Suppressor macrophage (primary cell): ENCODE measurements at places on chromosomes 3 and 15.
A peak's percentile ranks its signal among the peaks of the same experiment; 100 is the strongest.

DNA sequence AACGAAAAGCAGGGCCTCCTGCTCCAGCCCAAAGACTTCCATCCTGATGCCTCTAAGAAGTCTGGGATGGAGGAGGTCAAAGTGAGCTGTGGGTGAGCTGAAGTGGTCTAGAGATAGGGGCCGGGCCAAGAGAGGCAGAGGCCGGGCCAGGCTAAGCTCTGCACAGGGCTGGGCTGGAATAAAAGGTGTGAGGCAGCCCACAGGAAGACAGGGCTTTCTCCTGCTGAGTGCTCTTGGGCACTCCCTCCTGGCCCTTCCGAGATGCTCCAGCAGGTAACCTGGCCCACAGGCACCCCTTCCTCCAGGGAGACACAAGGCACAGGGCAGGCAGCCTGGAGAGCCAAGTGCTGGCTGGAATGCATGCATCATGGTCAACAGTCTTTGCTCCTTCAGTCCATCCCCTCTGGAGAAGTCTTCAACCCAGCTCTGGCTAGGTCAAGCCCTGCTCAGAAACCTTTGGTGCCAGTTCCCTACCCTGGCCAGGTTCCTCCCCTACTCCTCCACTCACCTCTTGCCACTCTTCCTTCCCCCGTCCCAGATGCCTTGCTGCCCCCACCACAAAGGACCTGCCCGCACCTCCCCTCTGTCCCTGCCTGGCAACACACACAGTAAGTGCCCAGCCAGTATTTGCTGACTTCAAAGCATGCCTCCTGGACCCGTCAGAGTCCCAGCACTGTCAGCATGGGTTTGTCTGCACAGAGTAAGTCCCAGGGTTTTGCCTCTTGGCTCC is 93.6 kb downstream of the SEC22A start:
- DNase-seq, result no peak

DNA sequence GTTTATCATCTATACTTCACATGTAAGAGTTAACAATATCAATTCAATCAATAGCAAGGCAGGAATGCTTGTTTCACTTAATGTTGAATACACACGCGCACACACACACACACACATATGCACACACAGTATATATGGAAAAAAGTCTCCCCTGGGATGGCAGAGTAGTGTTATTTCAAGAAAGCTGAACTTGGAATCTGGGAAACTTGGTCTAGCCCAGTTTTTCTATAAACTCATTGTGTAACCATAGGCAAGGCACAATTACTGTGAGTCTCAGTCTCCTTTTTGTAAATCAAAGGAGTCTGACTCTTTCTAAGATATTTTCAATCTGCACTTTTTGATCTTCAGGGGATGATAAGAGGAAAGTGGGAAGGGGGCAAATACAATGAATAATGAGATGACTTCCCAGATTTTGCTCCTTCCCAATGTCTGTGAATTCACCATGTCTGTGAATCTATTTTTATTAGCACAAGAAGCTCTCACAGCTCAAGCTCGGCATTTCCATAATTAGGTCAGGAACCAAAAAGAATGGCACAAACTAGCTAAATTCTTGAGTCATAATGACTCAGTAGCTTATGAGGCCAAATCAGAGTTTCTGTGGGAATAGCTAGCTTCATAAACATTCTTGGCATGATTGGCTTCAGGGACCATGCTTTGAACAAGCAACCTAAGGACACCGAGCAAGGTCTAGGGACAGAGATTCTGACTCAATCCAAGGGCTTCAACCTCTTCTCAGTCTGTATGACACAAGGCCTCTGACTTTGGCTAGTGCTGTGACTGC is 227.4 kb upstream of the DCBLD2 start:
- DNase-seq, result no peak

DNA sequence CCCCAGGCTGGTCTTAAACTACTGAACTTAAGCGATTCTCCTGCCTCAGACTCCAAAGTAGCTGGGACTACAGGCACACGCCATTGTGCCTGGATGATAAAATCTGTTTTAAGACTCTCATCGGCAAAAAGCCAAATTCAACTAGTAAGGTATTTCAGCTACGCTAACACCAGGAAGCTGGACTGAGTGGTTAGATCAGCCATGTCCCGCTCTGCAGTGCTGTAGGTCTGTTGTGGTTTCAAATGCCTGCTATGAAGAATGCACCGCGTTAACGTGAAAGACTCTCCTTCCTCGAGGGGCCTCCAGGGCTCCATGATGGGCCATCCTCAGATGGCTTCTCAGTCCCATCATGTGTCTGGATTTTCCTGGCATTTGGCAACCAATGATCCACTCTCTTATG is 70.2 kb downstream of the PCOLCE2 start:
- DNase-seq, result no peak

DNA sequence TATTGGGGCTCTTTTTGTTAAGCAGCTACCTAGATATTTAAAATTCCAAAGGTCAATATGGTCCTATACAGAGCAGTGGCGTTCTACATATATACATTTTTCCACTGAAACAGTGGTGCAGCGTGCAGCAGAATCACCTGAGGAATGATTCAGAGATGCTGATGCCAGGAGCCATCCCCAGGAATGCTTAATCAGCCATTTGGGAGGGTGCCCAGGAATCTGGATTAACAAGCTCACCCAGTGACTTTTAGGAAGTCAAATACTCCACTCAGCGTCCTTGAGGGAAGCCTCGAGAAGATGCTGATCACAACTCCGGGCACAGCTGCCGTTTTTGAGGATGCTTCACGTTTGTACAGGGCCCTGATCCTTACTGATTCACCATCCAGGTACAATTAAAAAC is 82.6 kb upstream of the ARHGEF3 start:
- no peak for DNase-seq

- no peak for DNase-seq
These were observed 121.3 kb upstream of the SMAD3 start for GRCh38 chr15:66944121-66944520.

DNA sequence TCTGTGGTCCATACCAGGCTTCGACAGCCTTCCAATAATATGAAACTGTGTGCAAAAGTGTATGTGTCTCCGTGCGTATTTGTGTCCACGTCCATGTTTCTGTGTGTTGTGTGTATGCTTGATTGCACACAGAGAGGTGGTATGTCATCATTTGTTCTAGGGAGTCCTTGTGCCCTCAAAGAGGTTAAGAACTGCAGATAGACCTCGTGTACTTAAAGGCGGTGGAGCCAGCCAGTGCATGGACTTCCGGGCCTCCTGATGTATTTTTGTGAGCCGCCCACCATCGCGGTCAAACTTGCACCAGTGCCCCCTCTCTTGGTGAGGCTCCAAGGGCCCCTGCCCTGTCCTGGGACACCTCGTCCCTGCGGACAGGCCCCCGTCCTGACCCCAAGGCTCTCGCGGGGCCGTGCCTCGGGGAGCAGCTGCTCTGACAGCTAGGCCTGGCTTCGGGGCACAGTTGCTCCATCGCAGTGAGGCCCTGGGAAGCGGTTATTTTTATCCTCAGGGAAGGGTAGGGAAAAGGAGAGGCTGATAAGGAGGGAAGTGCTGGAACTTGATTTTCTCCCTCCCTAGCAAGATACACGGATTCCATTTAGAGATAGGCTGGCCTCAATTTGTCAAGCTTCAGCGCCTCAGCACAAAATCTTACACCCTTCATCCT is 1.2 kb upstream of the RYK start:
- no peak for DNase-seq

DNA sequence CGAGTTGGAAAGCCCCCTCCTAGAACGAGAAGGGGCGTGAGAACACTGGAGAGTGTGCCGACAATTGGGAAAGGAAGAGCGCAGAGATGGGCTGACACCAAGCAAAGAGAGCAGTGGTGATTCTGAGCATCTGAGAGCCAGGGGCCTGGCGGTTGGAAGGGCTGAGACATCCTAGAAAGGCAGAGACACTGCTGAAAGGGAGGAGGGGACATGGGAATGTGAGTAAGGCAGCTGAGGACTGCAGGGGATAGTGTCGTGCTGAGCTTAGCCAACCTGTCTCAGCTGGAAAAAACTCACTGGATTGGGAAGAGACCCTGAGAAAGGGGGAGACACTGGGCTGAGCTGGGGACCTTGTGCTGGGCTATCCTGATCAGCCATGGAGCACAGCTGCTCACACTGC is 58.1 kb upstream of the SLC6A6 start:
- no peak for DNase-seq

DNA sequence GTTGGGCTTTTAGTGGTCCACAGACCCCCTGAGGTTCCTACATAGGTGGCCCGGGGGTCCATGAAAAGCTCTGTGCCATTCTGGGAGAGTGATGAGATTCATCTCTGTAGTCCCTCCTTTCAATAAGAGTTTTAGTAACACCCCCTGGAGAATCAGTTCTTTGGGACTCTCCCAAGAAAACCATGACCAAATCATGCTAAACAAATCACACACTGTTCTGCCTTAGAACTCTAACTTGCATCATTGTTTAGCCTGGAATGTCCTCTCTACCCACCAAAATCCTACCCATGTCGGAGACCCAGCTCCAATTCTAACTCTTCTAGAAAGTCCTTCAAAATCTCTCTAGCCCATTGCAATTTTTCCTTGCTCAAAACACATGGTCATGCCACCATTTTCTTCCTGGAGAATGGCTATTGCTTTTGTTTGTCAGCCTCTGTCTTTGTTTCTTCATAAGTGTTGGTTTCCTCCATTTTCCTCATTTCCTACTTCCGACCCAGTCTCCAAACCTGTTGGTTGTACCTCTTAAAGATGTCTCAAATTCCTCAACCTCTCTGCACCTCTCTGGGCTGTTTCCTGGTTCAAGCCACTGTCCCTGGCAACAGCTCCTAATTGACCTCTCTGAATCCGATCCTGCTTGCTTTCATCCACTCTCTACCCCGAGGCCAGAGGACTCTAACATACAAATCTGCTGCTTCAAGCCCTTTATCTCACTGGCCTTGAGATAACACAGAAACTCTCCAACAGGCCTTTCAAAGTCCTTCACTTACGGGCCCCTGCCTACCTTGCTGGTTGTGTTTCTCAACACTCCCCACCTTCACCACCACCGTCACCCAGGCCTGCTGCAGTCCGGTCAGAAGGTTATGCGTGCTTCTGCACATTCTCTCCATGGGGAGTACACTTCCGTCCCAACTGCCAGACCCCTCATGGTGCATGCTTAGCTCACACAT is 23.7 kb downstream of the CYP19A1 start:
- no peak for DNase-seq

- DNase-seq, result no peak
These were observed 268.6 kb upstream of the SLITRK3 start for GRCh38 chr3:165464736-165465135.

- DNase-seq, result no peak
These were observed at the start of gene LARP6 for GRCh38 chr15:70853973-70854665. TSS of gene LARP6 (minus strand) at chr15:70854157. CDS start at chr15:70854088, 69 bp downstream.

DNA sequence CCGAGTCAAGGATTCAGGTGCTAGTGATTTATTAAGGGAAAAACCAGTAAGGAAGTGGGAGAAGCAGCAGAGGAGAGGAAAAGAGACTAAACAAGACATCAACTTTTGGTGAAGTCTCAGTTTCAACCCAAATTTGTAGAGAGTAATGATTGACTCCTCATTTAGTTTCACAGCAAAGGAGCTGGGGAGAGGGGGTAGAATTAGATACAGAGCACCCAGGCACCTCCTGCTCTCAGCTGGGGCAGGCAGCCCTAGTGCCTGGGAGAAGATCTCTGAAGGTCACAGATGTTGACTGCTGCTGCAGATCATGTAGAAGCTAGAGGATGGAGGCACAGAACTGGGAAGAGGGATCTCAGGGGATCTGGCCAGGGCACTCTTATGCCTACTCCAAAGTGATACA is 29.1 kb downstream of the RPL39L start:
- DNase-seq, result no peak

GRCh38 chr3:71258526-71258925 is 325.0 kb downstream of the FOXP1 start:
- no peak for DNase-seq

DNA sequence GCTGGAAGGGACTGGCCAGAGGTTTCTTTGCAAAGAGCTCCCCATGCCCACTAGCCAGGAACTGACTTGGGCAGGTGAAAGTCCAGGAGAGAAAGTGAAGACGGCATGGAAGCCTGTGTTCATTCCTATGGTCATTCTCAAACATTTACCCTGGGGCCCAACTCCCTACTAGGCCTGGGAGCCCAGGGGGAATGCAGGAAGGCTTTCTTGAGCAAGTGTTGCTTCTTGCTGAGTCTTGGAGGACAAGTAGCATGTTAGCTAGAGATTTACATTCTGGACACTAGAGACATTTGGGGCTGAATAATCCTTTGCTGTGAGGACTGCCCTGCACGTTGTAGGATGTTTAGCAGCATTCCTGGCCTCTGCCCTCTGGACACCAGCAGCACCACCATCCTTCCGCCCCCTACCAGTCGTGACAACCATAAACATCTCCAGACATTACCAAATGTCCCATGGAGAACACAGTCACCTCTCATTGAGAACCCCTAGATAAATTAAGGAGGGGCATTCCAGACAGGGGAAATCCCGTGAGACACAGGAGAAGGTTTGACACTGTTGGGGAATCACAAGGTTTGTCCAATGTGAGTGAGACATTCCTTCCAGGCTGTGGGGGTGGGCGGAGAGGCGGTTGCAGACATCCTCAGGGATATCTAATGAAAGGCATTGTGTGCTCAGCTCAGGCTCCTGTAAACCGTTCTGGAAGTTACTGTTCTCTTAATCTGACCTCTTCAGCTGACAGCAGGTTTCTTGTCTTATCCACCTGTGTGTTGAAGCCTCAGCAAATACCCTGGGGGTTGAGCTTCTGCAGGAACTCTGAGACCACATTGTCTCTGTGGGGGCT is 236.2 kb downstream of the TLE3 start:
- no peak for DNase-seq

GRCh38 chr3:46896386-46896785 is 18.9 kb downstream of the PTH1R start:
- no peak for DNase-seq

GRCh38 chr3:114214542-114215341 is 22.6 kb downstream of the ZNF80 start:
- no peak for DNase-seq

GRCh38 chr3:152961323-152961722 is 126.4 kb downstream of the P2RY1 start:
- peak; percentile 22 for DNase-seq

GRCh38 chr3:33044676-33045075 is 52.3 kb downstream of the GLB1 start:
- DNase-seq, result no peak

GRCh38 chr3:78908236-78908635 is 859.6 kb downstream of the ROBO1 start:
- DNase-seq, result no peak

- DNase-seq, result peak; percentile 12
These were observed 426.5 kb upstream of the RASGRP1 start for GRCh38 chr15:38991126-38991525.
